Activated T-cell treated with anti-CD3 and anti-CD28 coated beads, Interleukin-2, amount 50 U/mL, for 72 hours (primary cell): ENCODE measurements at places on chromosomes 5 and 9. TPM values are rescaled to one million over a fixed set of nuclear protein-coding genes. Genes with fewer than 3 reads are reported as not detected.

GRCh38 chr9:84941792-84942191, 272.3 kb downstream of the NTRK2 start:
- H3K4me1 ChIP-seq: no peaks in the 10 kb centered on the region
- no peak for DNase-seq
- no peak overlapping the region for H3K27ac ChIP-seq
- no peaks in the 10 kb centered on the region for H3K36me3 ChIP-seq

GRCh38 chr9:127724012-127724411, 8.1 kb downstream of the TTC16 start:
- no peaks in the 10 kb centered on the region for H3K36me3 ChIP-seq
- H3K4me1 ChIP-seq: peaks cover 11% of the 10 kb centered on the region
- no peak overlapping the region for H3K27ac ChIP-seq
- no peak overlapping the region for H3K4me3 ChIP-seq
- H3K27me3 ChIP-seq: no peaks in the 10 kb centered on the region

GRCh38 chr9:132584601-132585560, 2.5 kb downstream of the BARHL1 start:
- H3K4me3 ChIP-seq: no peak overlapping the region
- H3K4me1 ChIP-seq: peaks cover 19% of the 10 kb centered on the region
- peaks cover 82% of the 10 kb centered on the region for H3K27me3 ChIP-seq
- no peak for DNase-seq
- H3K27ac ChIP-seq: no peak overlapping the region

THBS4 gene
- total RNA-seq: 6.7 TPM

DNA sequence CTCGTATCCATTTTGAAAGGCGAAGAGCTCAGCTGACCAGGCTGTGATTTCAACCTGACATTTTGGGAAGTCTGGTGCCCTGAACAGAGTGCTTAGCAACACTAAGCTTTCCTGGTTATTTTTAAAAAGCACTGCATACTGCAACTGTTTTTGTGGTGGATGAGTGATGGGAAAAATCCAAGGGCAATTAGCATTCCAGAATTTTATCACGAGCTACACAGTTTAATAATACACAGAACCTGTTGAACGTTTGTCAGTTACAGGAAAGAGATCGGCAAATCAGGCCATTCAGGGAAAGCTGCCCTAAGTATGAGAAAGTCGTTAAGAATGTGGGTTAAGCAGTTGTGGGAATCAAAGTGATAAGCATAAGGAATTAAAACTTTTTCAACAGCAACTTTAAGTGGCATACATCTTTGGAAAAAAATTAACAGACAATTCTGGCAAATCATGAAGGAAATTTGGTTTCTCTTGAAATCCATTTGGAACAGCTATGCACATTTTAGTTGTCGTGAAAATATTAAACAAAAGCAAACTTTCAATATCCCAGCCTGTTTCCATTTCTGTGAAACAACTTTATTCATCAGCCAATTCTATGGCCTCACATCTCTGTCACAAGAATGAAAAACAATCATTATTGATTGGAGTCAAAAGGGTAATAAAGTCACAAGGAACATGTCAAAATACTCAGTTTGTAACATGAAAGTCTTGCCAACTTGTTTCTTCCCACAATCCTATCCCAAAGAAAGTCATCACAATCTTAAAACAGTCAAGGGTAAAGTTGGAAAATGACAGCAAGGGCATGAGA, 25.7 kb downstream of the PUM3 start:
- peaks cover 20% of the 10 kb centered on the region for H3K4me1 ChIP-seq
- no peaks in the 10 kb centered on the region for H3K27me3 ChIP-seq
- H3K4me3 ChIP-seq: no peak overlapping the region
- H3K36me3 ChIP-seq: peaks cover 5% of the 10 kb centered on the region
- no peak for DNase-seq
- H3K27ac ChIP-seq: peak overlapping the region; percentile 79

GRCh38 chr9:133994353-133995011, 2.4 kb upstream of the VAV2 start:
- H3K4me1 ChIP-seq: no peaks in the 10 kb centered on the region
- no peaks in the 10 kb centered on the region for H3K36me3 ChIP-seq
- H3K4me3 ChIP-seq: peak overlapping the region; percentile 48
- no peak overlapping the region for H3K27ac ChIP-seq

- no peak overlapping the region for H3K27ac ChIP-seq
- peak overlapping the region; percentile 86 for H3K4me3 ChIP-seq
- H3K27me3 ChIP-seq: peaks cover 80% of the 10 kb centered on the region
- H3K36me3 ChIP-seq: no peaks in the 10 kb centered on the region
Measured at GRCh38 chr5:90557871-90558270, 726 bp upstream of the ADGRV1 start.

GRCh38 chr9:70902171-70902570, 219.2 kb downstream of the TRPM3 start:
- no peaks in the 10 kb centered on the region for H3K36me3 ChIP-seq
- H3K4me3 ChIP-seq: no peak overlapping the region
- peaks cover 5% of the 10 kb centered on the region for H3K27me3 ChIP-seq
- no peak for DNase-seq

GRCh38 chr9:69279733-69280132, 45.3 kb upstream of the ENTREP1 start:
- peaks cover 42% of the 10 kb centered on the region for H3K27me3 ChIP-seq
- H3K36me3 ChIP-seq: peaks cover 26% of the 10 kb centered on the region
- H3K4me3 ChIP-seq: no peak overlapping the region
- DNase-seq: no peak

GRCh38 chr5:180074462-180074861, 2.9 kb upstream of the RNF130 start:
- no peak overlapping the region for H3K4me3 ChIP-seq
- no peak overlapping the region for H3K27ac ChIP-seq
- peaks cover 12% of the 10 kb centered on the region for H3K27me3 ChIP-seq
- peaks cover 25% of the 10 kb centered on the region for H3K4me1 ChIP-seq
- H3K36me3 ChIP-seq: peaks cover 6% of the 10 kb centered on the region

FOXD4L6 gene
- not detected for total RNA-seq

ANKRD31 gene
- 0.65 TPM for total RNA-seq

DNA sequence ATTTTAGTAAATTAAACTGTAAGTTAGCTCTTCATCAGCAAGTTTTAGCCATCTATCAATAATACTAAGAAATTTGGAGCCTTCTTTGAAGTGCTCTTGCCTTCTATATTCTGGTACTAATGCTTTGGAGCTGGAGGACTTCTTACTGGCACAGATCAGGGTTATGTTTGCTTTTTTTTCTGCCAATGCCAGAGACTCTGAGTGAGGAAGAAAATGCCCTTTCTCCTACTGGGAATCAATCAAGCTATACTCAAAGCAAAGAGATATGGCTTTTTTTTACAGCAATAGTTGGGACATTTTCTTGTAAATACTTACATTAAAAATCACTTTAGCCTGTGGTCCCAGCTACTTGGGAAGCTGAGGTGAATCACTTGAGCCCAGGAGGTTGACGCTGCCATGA, 4.3 kb downstream of the HSDL2 start:
- no peak overlapping the region for H3K4me3 ChIP-seq
- peaks cover 46% of the 10 kb centered on the region for H3K4me1 ChIP-seq
- H3K27me3 ChIP-seq: no peaks in the 10 kb centered on the region

GRCh38 chr9:120882935-120883607, 6.1 kb upstream of the PHF19 start:
- H3K27me3 ChIP-seq: no peaks in the 10 kb centered on the region
- H3K36me3 ChIP-seq: peaks cover 2% of the 10 kb centered on the region
- peaks cover 81% of the 10 kb centered on the region for H3K4me1 ChIP-seq
- peak overlapping the region; percentile 54 for H3K27ac ChIP-seq

DNA sequence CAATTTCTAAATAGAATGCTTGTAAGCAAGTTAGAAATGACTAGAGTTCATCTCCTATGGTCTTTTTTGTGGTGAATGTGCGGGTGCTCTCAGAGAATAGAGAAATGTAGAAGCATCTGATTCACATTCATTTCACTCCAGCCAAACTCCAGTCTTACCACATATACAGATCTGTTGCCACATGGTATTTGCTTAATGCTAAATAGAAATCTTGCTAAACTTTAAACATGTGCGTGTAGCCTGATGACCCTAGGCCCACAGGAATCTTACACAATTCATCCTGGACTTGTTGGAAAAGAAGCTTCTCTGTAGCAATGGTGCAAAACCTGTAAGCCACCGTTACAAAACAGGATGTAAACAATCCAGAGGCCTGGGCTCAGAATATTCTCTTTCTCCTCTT, 135.2 kb downstream of the PCSK1 start:
- H3K4me3 ChIP-seq: no peak overlapping the region
- no peaks in the 10 kb centered on the region for H3K4me1 ChIP-seq
- H3K27me3 ChIP-seq: peaks cover 11% of the 10 kb centered on the region
- no peak for DNase-seq
- no peaks in the 10 kb centered on the region for H3K36me3 ChIP-seq

DMRT3 gene
- total RNA-seq: not detected

DNA sequence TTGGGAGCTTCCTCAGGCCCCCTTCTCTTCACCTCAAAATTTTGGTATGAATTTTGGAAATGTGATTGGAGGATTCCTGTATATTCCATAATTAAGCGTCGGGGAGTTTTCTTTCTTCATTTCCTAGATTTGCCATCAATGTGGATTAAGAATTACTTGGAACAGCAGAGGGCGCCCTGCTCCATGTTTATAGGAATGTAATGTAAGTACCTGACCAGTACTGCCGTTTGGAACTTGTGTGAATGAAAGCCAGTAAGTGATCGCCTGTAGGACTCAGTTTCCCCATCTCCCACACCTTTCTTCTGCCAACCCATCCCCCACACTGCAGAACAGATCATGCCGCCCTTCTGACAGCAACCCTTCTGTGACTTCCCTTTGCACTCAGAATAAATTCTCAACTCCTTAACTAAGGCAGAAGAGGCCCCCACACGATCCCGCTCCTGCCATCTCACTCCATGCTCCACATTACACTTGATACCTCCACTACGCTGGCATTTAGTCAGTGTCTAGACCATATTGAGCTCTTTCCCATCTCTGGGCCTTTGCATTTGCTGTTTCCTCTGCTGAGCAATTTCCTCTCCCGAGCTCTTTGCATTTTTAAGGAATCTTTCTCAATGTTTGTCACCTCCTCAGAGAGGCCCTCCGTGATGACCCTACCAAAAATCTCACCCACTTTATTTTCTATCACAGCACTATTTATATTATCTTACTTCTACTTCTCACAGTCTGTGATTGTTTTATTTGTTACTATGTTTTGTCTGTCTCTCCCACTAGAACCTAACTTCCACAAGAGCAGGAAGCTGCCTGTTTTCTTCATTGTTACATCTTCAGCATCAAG, 79.5 kb upstream of the HTR4 start:
- DNase-seq: peak; percentile 74
- H3K36me3 ChIP-seq: no peaks in the 10 kb centered on the region
- H3K27ac ChIP-seq: no peak overlapping the region
- peaks cover 31% of the 10 kb centered on the region for H3K27me3 ChIP-seq
- no peaks in the 10 kb centered on the region for H3K4me1 ChIP-seq

DNA sequence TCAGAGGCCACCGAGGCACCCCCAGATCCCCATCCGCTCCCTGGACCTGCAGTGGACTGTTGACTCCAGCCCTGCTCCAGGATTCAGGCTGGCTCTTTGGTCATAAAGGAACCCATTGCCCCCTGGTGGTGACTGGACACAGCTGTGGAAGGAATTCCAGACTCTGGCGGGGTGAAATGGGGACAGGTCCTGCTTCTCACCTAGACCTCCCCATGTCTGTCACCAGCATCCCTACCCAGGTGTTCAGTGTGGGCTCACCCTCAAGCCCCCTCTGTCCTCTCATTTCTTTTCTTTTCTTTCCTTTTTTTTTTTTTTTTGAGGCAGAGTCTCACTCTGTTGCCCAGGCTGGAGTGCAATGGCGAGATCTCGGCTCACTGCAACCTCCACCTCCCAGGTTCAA, 25.5 kb upstream of the STXBP1 start:
- peaks cover 10% of the 10 kb centered on the region for H3K4me1 ChIP-seq
- peaks cover 17% of the 10 kb centered on the region for H3K27me3 ChIP-seq
- H3K4me3 ChIP-seq: no peak overlapping the region
- no peak overlapping the region for H3K27ac ChIP-seq
- peaks cover 1% of the 10 kb centered on the region for H3K36me3 ChIP-seq

DNA sequence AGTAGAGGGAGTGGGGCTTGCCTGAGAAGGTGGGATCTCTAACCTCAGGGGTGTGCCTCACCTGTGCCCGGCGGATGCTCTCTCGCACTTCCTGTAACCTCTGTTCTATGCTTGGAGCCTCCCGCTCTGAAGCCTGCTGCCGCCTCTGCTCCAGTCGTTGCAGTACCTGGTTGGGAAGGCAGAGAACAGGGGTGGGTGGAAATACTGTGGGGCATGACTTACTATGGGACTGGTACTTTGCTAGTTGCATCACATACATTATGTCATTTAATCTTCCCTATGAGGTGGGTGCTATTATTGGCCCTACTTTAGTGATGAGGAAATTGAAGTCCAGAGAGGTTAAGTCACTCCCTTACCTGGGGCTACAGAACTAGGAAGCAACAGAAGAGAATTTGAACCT, 5.2 kb downstream of the FCHSD1 start:
- peaks cover 18% of the 10 kb centered on the region for H3K4me1 ChIP-seq
- H3K27me3 ChIP-seq: no peaks in the 10 kb centered on the region
- DNase-seq: no peak
- peaks cover 6% of the 10 kb centered on the region for H3K36me3 ChIP-seq
- peak overlapping the region; percentile 5 for H3K27ac ChIP-seq
- no peak overlapping the region for H3K4me3 ChIP-seq

DNA sequence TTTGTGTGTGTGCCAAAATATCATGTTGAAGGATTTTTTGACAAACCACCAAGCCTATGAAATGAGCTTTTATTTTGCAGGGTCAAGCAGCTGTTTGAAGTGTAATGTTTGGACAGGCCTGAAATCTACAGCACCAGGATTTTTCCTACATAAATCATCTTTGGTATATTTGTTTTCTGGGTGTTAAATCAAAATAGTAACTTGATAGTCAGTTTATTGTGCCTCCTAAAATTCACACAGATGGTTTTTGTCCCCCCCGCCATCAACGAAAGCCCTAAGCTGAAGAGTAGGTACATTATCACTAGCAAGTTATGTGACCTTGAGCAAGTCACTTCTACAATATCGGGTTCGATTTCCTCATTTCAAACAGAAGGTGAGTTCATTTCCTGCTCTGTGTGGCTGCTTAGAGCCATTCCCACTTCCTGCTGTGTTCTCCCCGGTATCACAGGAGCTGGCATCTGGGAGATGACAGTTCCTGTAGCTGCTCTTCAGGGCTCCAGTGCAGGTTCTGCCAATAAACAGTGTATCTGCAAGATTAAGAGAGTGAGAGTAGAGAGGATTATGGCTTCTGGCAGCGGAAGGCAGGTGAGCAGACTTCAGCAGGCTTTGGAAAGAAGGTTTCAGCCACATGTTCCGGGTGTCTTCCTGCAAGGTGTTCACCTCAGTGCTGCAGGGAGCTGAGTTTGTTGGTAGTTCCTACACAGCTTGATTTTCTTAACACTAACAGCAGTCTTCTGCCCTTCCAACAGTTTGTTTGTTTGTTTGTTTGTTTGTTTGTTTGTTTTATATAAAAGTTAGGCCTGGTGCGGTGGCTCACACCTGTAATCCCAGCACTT, 48.4 kb upstream of the GNE start:
- H3K27ac ChIP-seq: no peak overlapping the region
- no peaks in the 10 kb centered on the region for H3K27me3 ChIP-seq
- peak overlapping the region; percentile 25 for H3K4me3 ChIP-seq
- DNase-seq: no peak

NDUFAF2 gene
- 29.0 TPM for total RNA-seq

FAM163B gene
- total RNA-seq: not detected

GRCh38 chr9:112896131-112896530, 5.5 kb upstream of the SLC46A2 start:
- no peaks in the 10 kb centered on the region for H3K4me1 ChIP-seq
- H3K27ac ChIP-seq: no peak overlapping the region
- no peak for DNase-seq
- peaks cover 54% of the 10 kb centered on the region for H3K27me3 ChIP-seq

GRCh38 chr5:11780641-11781345, 123.5 kb downstream of the CTNND2 start:
- H3K27ac ChIP-seq: no peak overlapping the region
- no peaks in the 10 kb centered on the region for H3K4me1 ChIP-seq

- no peaks in the 10 kb centered on the region for H3K27me3 ChIP-seq
- H3K27ac ChIP-seq: no peak overlapping the region
- no peak overlapping the region for H3K4me3 ChIP-seq
- H3K36me3 ChIP-seq: no peaks in the 10 kb centered on the region
Measured at GRCh38 chr9:4389755-4390154, 89.9 kb upstream of the GLIS3 start.

NR4A3 gene
- 53.1 TPM for total RNA-seq
